Activated T-cell treated with anti-CD3 and anti-CD28 coated beads, Interleukin-2, amount 50 U/mL, for 72 hours (primary cell): ENCODE measurements at places on chromosomes 7 and 10.

DNA sequence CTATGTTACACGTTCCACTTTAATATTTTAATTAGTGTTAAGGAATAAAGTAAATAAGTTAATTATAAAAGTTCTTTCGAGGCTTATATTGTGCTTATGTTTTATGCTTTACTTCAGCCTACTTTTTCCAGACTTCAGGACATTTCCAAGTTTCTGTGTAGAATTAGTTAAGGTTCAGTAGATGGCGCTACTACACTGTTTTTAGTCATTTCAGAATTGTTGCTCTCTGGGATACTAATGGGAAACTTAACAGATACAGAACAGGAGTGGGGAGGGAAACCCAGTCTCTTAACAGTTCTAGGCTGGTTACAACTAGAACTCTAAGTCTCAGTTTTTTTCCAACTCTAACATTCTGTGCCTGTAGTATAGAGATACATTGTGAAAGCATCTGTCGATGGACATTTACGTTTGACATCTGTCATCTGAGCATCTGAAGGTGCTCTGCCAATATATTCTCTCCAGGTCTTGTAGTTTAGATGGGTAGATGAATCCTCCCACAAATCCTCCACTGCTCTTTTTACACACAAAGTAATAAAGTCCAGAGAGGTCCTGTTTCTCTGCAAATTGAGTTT is 56.8 kb upstream of the FAM171A1 start:
- peaks cover 12% of the 10 kb centered on the region for H3K27me3 ChIP-seq
- no peak for DNase-seq
- no peak overlapping the region for H3K27ac ChIP-seq
- no peaks in the 10 kb centered on the region for H3K36me3 ChIP-seq
- H3K4me3 ChIP-seq = no peak overlapping the region

GRCh38 chr7:4888161-4888560 is 4.6 kb upstream of the RADIL start:
- no peaks in the 10 kb centered on the region for H3K4me1 ChIP-seq
- no peak for DNase-seq
- peaks cover 8% of the 10 kb centered on the region for H3K27me3 ChIP-seq
- no peak overlapping the region for H3K4me3 ChIP-seq
- H3K36me3 ChIP-seq = no peaks in the 10 kb centered on the region

DNA sequence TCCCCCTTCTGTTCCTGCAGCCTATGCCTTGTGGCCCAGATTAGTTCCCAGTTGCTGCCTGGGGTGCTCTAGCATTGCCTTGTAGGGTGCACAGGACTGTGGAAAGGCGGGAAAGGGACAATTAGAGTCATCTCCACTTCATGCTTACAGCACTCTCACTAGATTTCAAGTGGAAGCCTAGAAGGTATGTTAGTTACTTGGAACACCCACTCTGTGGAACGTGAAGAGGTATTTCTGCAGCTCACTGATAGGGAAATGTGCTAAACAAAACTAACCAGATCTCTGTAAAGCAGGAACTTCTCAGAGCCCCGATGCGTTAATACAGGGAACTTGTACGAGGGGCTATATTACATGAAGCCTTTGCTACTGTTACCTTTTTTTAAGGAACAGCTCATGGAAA is 19.4 kb downstream of the STMP1 start:
- H3K4me3 ChIP-seq = no peak overlapping the region
- no peak for DNase-seq
- peaks cover 22% of the 10 kb centered on the region for H3K4me1 ChIP-seq
- H3K36me3 ChIP-seq = no peaks in the 10 kb centered on the region

GRCh38 chr7:30068117-30068516 is 39.9 kb downstream of the PLEKHA8 start:
- no peak overlapping the region for H3K4me3 ChIP-seq
- DNase-seq = no peak
- H3K27me3 ChIP-seq = no peaks in the 10 kb centered on the region
- no peak overlapping the region for H3K27ac ChIP-seq
- no peaks in the 10 kb centered on the region for H3K36me3 ChIP-seq

- no peak overlapping the region for H3K27ac ChIP-seq
- peaks cover 16% of the 10 kb centered on the region for H3K4me1 ChIP-seq
- peaks cover 13% of the 10 kb centered on the region for H3K27me3 ChIP-seq
- H3K36me3 ChIP-seq = no peaks in the 10 kb centered on the region
- H3K4me3 ChIP-seq = no peak overlapping the region
Measured at GRCh38 chr7:86925221-86925620, 134.2 kb downstream of the ELAPOR2 start.

GRCh38 chr10:4337563-4337962 is 488.4 kb upstream of the AKR1E2 start:
- H3K27ac ChIP-seq = no peak overlapping the region
- H3K36me3 ChIP-seq = no peaks in the 10 kb centered on the region
- H3K4me3 ChIP-seq = no peak overlapping the region
- DNase-seq = no peak
- H3K4me1 ChIP-seq = no peaks in the 10 kb centered on the region

DNA sequence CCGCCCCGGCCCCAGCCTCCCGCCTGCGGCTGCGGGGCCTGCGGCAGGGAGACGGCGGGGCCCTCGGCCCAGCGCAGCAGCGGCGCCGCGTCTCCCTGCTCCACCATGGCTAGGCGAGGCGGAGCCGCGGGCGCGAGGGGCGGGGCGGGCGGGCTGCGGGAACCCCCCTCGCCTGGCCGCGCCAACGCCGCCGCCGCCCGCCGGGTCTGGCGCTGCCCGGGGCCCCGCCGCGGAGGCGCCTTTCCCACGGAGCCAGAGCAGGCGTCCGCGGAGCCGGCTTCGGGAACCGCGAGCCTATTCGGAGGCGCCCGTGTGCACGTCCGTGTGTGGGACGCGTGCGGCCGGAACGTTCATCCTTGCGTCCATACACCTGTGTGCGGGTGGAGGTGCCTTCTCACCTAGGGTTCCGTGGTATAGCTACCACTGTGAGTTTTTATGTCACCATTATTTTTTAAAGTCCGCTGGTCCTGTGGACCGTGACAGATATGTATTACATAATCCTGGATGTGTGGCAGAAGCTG is at the start of gene DENND11:
Gene DENND11, minus strand, starts transcription at position 120 of the 521 bp plus-strand sequence. Its CDS starts 13 bp downstream, at position 107.
- peak within 1 kb of the TSS; percentile 79 for H3K4me3 ChIP-seq
- peaks cover 13% of the 10 kb centered on the region for H3K27me3 ChIP-seq
- peak; percentile 68 for DNase-seq
- H3K4me1 ChIP-seq = peaks cover 45% of the 10 kb centered on the region

GRCh38 chr7:157622408-157623205 is 285.8 kb downstream of the DNAJB6 start:
- H3K4me3 ChIP-seq = no peak overlapping the region
- H3K27me3 ChIP-seq = peaks cover 6% of the 10 kb centered on the region
- peaks cover 63% of the 10 kb centered on the region for H3K4me1 ChIP-seq
- no peaks in the 10 kb centered on the region for H3K36me3 ChIP-seq

- H3K27me3 ChIP-seq = no peaks in the 10 kb centered on the region
- no peak overlapping the region for H3K27ac ChIP-seq
- no peaks in the 10 kb centered on the region for H3K36me3 ChIP-seq
- no peaks in the 10 kb centered on the region for H3K4me1 ChIP-seq
Measured at GRCh38 chr10:58044072-58044471, 223.6 kb downstream of the IPMK start.

DNA sequence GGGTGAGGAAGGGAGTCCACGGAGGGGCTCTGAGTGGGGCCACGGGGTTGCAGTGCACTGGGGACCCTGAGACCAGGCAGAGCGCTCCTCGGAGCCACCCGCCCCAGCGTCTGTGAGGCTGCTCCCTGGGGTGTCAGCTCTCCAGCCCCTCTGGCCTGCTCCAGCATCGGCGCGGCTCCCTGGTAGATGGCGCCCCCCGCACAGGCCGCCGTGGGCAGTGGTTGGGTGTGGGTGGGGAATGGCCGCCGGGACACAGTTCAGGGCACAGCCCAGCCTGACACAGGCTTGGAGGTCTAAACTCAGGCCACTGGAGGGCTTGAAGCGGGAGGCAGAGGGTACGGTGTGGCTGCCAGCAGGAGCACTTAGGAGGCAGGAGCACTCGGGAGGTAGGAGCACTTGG is 222.6 kb upstream of the PPP2R2D start:
- H3K4me3 ChIP-seq = no peak overlapping the region
- H3K36me3 ChIP-seq = no peaks in the 10 kb centered on the region
- no peaks in the 10 kb centered on the region for H3K4me1 ChIP-seq
- no peak for DNase-seq

DNA sequence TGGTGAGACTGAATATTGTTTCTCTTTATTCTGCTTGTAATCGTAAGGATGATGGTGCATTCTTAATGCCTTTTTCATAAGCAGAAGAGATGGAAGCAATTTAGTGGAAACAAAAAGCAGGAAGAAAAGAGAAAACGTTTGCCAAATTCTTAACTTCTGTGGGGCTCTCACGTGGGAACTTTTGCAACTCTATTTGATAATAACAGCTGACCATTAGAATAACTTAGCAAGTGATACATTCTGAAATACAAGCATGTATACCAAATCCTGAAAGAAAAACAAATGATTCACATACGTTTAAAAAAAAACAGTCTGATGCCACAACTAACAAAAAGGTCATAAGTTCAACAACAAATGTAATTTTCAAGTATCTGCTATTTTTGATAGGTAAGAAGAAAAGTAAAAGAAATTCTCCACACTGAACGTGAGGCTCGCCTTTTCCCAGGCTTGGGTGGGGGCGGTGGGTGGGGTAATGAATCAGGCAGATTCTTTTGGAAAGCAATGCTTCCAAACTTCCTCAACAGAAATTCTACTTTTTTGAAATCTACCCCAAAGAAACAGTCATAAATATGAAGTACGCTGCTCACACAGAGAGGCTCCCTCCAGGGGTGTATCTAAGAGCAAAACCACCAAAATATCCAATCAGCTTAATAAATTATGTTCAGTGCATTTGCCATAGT is 446.2 kb upstream of the MGMT start:
- no peak for DNase-seq
- no peak overlapping the region for H3K27ac ChIP-seq
- H3K4me1 ChIP-seq = no peaks in the 10 kb centered on the region
- H3K4me3 ChIP-seq = no peak overlapping the region
- no peaks in the 10 kb centered on the region for H3K36me3 ChIP-seq
- H3K27me3 ChIP-seq = no peaks in the 10 kb centered on the region

DNA sequence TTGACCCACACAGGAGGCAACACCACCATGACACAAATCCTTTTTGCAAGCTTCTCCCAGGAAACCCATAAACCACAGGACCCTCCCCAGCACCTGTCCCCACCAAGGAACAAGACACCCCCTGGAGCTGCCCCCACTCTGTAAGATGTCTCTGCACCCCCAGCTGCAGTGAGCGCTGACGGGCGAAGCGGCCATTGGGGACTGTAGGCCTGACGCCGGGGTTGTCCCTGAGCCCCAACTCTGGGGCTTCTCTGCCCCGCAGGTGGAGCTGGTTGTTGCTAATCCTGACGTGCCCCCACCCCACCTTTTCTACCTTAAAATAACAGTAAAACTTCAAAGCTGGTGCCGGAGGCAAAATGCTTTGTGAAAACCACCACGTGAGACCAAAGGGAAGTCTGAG is 94.7 kb upstream of the PPP2R2D start:
- no peaks in the 10 kb centered on the region for H3K4me1 ChIP-seq
- H3K36me3 ChIP-seq = no peaks in the 10 kb centered on the region
- H3K27me3 ChIP-seq = peaks cover 13% of the 10 kb centered on the region
- no peak for DNase-seq
- H3K4me3 ChIP-seq = no peak overlapping the region
- H3K27ac ChIP-seq = no peak overlapping the region

DNA sequence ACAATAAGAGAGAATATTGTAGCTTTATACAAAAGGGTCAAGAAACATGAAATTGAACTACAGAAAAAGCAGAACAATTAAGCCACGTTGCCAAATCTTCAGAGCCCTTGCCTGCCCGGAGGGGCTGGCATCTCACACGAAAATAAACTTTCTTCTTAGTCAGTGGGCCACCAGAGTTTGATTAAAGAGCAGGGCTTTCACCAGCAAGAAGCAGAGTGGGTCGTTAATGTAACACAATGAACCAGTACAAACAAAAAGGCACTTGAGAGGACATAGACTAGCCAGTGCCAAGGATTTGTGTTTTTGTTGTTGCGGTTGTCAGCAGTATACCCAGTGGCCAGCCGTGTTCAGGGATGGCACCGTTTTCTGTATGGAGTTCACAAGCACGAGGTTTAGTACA is 155.4 kb downstream of the NRP1 start:
- DNase-seq = no peak
- no peak overlapping the region for H3K4me3 ChIP-seq
- peaks cover 28% of the 10 kb centered on the region for H3K27me3 ChIP-seq
- H3K27ac ChIP-seq = peak overlapping the region; percentile 48
- peaks cover 21% of the 10 kb centered on the region for H3K4me1 ChIP-seq
